ENCODE measurements at places on chromosomes 4 and X.

DNA sequence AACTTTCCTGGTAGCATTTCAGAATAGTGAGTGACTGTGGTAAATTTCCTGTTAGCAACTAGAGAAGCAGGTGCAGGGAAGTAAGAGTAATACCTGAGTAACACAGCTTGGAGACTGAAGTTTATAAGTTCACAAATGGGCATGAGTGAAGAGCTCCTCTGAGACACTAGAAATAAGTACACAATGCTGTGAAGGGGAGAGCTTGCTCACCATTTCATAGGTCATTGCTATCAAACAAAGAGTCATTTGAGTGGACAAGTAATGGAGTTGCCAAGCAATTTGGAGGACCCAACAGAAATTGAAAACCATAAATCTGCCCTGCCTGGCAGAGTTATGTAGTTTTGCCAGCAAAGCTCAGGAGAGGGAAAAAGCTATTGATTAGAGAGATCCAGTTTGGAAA lies 523.6 kb downstream of the TRAM1L1 start:
- DNase-seq: no peak

GRCh38 chr4:120198411-120198810 lies 131.8 kb upstream of the MAD2L1 start:
- DNase-seq: no peak

GRCh38 chr4:108043526-108043925 lies 53.8 kb downstream of the HADH start:
- no peak for DNase-seq

GRCh38 chrX:110877326-110877725 lies 81.7 kb upstream of the CHRDL1 start:
- DNase-seq: no peak

DNA sequence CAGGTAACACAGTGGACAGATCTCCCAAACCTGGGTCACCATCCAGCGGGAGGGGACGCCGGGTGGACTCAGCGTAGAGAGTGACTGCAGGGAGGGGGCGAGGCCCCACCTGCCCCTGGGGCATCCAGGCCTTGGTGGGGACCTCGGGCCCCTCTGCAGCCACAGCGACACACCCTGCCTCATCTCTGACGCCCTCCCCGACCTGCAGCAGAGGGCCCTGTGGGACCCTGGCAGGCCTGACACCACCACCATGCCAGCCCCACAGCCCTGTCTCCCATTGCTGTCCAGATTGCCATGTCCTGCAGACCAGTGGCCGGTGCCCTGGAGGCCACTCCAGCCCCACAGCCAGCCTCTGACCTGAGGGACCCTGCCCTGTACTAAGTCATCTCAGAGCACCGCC lies 45.2 kb downstream of the FAM53A start:
- no peak for DNase-seq

GRCh38 chrX:118038614-118039365 lies 77.8 kb downstream of the KLHL13 start:
- no peak for DNase-seq

- DNase-seq: no peak
Measured at GRCh38 chr4:147599769-147600168, 17.4 kb upstream of the TMEM184C start.

GRCh38 chr4:150664935-150665334 lies 83.0 kb downstream of the MAB21L2 start:
- DNase-seq: no peak

- no peak for DNase-seq
Measured at GRCh38 chr4:75087865-75088264, 154.9 kb downstream of the PARM1 start.

DNA sequence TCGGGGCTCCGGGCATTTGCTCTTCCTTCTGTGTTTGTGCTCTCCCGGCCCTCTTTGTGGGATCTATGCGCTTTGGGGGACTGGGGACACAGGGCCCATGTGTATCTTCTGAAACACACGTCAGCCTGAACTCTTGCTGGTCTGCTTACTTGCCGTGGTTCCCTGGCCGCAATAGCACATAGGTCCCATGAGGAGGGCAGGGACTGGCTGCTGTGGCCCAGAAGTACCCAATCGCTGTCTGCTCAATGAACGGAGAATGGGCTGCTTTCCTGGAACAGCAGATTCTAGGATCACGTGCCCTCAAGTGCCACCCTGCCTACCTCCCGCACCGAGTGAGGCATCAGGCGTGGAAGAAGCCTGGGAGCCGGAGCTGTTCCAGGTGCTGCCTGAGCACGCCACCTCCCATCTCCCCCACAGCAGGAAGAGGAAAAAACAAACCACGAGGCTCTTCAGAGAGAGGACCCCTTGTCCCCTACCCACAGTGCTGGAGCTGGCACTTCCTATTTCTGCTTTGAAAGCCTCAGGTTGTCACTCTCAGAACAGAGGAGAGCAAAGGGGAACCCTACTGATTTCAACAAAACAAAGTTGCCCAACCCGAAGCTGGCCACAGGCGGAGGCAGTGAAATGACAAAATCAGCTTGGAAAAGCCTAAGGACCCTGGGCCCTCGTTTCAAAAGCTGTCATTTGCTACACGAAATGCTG lies 3.8 kb downstream of the G6PD start:
- DNase-seq: peak; percentile 69

DNA sequence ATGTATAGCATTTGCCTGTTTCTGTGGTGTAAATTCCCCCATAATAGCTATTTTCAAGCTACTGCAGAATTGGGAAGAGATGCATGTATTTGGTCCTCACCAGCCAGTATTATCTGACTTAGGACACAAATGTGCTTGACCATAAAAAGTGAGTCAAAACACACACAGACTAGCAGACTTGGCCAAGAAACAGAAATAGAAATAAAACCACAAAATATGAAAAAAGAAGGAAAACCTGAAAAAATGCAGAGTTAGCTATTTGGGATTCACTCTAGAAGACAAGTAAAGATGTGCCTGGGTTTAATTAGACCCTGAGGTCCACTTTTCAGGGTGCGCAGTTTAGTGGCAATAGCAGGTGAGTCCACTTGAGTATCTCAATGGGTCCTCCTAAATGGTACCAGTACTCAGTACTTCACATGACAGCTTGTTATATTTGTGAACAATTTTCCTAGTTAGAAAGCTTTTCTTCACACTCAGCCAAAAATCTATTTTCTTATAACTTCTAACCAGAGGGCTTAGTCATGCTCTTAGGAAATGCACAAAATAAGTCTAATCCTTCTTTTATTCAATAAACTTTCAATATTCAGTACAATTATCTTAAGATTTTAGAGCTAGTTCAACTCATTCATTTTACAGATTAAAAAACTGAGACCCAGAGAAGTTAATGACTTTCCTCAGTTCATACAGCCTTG lies 108.7 kb upstream of the JADE1 start:
- no peak for DNase-seq

Data from OCI-M1 (cell line).